AG09319 (cell line): ENCODE measurements at places on chromosomes 16 and 17.

GRCh38 chr16:81597079-81597658, 152.6 kb downstream of the CMIP start:
- DNase-seq = no peak

DNA sequence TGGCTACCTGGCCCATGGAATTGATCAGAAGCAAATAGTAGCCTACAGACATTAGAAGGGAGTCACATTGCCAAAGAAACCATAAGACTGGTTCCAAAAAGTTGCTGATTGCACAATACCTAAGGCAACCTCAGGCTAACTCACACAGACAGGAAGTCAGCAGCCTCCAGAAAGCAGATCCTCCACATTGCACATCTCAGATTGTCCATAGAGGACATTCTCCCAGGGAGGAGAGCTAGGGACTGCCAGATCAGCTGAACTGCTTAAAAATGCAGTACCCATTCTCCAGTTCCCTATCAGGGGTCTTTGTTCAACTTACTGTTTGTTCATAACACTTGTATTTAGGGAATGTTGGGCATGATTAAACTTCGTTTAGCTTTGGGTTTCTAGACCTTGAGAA, 4.2 kb downstream of the CCL3 start:
- no peak for DNase-seq

DNA sequence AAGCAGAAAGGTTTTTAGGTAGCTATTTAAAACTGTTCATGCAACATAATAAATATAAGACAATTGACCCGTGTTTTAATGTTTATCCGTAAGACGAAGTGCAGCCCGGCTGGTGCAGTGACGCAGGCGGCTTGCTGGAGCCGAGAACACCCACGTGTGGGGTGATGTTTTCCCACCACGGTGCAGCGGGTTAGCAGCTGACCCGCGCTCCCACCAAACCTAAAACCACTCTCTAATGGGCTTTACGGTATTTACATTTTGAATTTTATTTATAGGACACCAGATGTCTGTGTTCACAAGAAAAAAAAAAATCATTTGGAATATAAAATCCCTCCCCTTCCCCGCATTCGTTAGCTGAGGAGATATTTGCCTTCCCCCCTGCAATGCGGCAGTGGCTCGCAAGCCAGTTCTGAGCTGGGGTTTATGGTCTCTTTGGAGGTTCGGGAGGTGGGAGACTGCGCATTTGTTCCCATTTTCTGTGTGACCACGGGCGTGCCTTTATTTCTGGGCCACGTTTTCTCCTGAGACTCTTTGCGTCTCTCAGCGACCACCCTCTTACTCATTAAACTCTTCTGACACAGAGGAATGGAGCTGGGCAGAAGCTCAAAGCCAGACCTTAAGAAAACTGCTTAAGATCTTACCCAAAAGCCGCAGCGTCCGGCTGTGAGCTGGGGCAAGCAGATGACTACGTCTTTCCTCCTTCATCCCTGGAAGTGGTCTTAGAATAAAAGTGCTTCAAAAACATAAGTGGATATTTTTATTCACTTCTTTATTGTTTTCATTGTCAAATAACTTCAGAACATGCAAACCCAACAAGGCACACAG, 301.1 kb downstream of the IRF8 start:
- no peak for DNase-seq

DNA sequence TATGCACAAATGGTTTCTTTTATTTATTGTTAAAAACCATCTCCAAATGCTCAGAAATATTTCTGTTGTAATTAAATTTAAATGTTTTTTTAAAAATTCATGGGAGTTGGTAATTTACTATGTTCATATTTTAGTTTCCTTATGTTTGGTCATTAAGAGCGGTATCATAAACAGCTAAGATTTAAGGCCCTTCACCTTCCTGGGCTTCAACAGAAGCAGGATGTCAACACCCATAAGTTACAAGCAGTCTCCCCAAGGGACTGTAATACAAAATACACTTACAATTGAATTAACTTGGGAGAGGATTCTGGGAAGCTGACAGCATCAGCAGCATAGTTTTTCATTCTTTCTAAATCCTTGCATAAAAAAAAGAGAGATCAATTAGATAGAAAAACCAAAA, 30.9 kb upstream of the TANC2 start:
- DNase-seq = no peak

DNA sequence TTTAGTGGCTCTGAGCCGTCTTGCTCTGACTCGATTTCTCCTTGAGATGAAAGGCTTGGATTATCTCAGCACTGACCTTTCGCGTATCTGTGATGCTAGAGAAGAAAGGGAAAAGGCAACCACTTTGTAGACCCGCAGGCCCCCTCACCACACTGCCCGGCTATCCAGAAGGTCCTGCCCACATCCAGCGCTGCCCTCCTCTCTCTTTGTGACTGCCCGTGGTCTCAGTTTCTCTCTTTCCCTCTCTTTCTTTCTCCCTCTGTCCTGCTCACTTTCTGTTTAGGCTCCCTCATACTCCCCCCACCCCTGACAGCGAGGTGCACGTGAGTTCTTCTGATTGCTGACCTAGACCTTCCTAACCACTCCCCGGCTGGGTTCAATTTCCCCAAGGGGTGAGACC, 12.8 kb upstream of the TBX21 start:
- no peak for DNase-seq

- no peak for DNase-seq
Observed at GRCh38 chr17:12536472-12536871, 129.2 kb upstream of the MYOCD start.

GRCh38 chr16:28865722-28866453, 2.2 kb downstream of the SH2B1 start:
- no peak for DNase-seq

DNA sequence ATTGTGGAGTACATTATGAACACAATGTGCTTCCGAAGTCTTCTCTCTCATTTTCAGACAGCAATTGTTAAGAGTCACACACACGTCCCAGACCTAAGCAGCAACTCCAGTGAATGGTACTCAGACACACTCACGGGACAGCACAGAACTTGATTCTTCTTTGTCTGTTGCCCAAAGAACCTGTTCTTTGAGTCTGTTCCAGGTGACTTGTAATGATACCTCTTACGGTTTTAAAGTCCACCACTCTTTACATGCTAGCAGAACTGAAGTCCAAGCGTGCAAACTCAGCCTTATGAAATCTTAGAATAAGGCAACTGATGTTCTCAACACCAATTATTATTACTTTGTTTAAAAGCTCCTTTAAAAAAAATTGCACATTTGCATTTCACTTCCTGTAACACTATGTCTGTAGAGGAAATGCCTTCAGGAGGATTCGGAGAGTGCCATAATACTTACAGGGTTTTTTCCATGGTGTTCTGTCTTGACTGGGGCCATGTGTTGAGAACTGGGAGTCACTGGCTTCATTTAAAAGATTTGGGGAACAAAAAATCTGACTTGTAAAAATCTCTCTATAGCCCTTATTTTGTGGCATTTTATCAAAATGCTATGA, 48.1 kb downstream of the MARF1 start:
- no peak for DNase-seq

DNA sequence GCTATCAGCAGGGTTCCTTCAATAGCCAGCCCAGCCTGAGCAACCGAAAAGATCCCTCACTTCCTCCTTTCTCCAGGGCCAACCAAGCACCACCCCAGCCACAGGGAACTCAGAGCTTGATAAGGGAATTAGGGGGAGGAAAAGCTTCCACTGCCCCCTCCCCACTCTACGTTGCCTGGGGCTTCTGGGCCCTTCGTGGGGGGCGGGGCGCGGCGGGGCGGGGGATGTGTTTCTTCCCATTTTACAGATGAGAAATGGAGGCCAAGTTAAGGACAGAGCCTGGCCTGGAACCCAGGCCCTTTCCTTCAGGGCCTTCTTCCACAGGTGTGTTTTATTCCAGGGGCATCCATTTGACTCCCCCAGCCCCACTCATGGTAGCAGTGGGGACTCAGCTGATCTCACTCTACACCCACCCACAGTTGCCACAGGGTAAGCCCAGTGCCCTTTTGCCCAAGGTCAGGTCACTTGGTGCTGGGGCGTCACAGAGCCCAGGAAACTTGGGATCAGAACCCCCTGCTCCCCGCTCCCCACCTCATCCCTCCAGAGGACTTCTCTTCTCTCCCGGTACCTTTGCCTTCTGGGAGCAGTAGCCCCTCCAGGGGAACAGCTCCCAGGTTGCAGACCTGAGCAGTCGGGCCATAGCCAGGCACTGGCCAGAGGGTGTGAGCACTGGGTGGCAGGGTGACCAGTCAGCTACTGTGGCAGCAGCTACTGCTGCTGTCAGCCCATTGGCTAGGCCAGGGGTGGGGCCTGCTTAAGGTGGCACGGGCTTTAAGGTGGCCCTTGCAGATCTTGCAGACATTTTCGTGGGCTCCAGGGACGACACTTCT, at the start of gene LDHD:
Gene LDHD (minus strand): TSS at position 700 of the 830 bp plus-strand sequence. CDS start 60 bp downstream, at position 640.
- DNase-seq = no peak

DNA sequence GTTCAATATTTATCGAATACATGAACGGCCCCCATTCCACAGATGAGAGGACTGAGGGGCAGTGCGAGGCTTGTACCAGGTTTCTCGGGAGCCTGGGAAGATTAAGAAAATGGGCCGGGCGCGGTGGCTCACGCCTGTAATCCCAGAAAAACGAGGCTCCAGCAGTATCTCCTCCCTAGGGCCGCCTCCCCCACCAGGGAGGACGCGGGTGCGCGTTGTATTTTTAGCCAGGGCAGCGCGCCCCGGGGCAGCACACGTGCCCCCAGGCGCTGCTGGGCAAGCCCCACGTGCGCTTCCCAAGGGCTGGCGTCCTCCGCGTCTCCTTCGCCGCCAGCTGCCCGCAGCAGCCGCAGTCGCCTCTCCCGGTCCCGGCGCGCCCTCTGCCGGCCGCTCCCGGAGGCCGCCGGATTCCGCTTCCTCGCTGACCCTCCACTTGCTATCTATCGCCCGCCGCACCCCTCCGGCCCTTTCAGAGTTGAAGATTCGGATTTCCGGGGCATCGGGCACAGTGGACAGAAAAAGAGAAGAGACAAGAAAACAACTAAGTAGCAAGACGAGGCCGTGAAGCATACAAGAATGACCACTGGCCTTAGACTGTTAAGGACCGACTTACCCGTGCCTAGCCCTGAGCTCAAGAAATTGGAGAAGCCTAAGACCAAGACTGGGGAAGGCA, 1.9 kb upstream of the YBX2 start:
- no peak for DNase-seq

DNA sequence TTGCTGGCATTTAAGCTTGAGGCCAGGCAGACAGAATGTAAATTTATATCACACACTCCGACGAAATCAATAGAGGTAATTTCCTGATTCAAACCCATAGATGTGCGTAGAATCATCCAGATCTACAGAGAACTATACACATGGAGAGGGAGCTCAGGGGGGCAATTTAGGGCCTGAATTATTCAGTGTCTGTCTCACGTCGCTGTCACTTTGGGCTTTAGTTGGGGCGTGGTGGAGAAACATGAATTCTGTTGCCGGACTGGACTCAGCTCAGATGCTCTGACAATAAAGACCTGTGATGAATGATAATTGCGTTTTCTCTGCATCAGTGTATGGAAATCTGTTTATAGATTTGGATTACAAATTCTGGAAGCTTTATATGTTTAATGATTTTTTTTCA, 32.5 kb upstream of the HS3ST2 start:
- no peak for DNase-seq

GRCh38 chr16:6252541-6252940, 1080.1 kb upstream of the RBFOX1 start:
- no peak for DNase-seq

DNA sequence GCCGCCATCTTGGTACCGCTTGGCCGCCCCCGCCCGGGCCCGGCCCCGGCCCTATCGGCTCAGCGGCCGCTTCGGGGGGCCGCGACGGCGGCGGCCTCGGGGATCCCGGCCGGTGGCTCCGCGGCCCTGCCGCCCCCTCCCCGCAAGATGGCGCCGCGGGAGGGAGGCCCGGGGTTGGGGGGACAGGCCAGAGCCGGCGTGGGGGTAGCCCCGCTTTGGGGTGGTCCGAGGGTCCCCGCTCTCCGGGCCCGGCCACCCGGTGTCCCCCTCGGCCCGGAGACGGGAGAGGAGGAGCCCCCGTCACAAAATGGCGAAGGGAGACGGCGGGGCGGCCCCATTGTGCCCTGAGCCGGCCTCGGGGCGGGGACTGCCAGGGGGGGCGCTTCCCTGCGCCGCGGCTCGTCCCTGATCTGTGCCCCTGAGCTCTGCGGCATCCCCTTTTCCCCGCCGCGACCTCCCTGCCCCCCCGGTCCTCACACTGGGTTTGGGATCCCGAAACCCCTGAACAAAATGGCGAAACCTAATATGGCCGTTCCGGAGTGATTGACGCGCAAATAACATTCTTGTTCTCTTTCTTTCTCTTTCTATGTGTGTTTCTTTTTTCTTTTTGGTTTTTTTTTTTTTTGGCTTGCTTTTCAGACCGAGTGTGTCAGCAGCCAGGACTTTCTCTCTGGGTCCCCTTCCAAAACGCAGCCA, 986 bp downstream of the HAPSTR1 start:
- DNase-seq = no peak

- no peak for DNase-seq
Observed at GRCh38 chr16:67782567-67783352, 23.6 kb downstream of the RANBP10 start.

DNA sequence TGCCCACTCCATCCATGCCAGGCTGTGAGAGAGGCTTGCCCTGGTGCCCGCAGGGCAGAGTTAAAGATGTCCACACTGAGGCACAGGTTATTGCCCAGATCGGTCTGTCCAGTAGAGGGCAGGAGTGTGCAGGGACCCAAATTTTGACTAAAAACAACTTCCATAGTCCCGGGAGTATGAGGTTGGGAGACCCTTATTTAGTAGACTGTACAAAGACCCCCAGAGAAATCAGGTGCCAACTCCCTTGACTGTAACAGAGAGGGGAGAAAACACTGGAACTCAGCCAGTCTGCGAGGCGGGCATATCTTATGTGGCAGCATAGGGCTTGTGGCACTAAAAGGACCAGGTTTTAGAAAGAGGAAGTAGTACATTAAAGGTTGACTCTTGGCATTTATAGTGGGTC, 43.4 kb downstream of the HNF1B start:
- no peak for DNase-seq

DNA sequence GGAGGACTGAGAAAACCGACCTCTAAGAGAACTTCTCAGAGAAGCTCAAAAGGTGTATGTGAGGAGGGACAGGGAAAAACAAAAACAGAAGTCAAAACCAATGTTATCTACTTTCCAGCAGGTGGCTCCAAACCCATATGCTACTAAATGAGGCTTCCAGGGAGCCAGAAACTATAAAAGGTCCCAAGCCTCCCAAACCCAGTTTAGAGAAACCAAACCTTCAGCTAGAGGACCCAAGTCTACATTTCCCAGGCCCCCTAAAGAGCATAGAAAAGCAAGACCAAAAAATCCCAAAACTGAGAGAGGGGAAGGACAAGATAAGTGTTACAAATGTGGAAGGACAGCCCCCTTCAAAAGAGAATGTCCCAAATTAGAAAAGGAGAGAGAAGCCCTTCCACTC, 3.7 kb downstream of the HPR start:
- DNase-seq = no peak

GRCh38 chr17:74240618-74241205, 27.3 kb downstream of the TTYH2 start:
- DNase-seq = no peak

GRCh38 chr17:37746617-37747016, 1.8 kb upstream of the HNF1B start:
- DNase-seq = no peak

GRCh38 chr16:31005350-31006085, 4.9 kb downstream of the STX1B start:
- DNase-seq = no peak

- no peak for DNase-seq
Observed at GRCh38 chr17:66865151-66865550, 30.2 kb downstream of the CACNG5 start.
